GM13977 (cell line): ENCODE measurements at places on chromosomes 12 and 14.

- DNase-seq, result no peak
These were observed 35.5 kb upstream of the RFLNA start for GRCh38 chr12:124259154-124260066.

GRCh38 chr12:124684971-124685688, 117.7 kb upstream of the NCOR2 start:
- DNase-seq, result no peak

DNA sequence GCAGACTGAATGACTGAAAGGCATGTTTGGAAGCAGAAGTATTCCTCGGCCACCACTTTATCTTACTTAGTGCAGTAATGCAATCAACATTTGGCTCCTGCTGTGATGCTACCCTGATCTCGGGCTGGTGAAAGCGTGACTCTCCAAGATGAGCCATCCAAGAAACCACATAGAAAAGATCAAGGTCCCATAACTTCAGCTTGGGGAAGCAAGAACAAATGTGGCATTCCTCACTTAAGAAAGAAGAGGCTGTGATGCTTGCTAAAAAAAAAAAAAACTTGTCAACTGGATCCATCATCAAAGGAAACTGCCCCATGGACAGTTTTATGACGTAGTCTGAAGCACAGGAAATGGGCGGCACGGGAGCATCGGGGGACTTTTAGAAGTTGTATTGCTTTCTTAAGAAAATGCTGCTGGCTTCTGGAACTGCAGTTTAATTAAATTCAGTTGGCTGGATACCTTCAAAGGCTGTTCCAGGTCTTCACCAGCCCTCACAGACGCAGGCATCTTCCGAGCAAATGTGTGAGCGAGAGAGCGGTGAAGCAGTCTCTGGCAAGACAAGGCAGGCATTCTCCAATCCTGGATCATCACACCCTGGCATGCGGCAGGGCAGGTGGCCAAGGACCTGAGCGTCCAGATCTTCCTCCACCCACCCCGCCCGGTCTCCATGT, 38.2 kb upstream of the MAP1LC3B2 start:
- DNase-seq, result no peak

GRCh38 chr12:68798882-68799234, 9.1 kb upstream of the MDM2 start:
- no peak for DNase-seq

- DNase-seq, result no peak
These were observed 22.8 kb upstream of the IGF1 start for GRCh38 chr12:102503056-102503681.

- no peak for DNase-seq
These were observed 160.8 kb upstream of the LMO3 start for GRCh38 chr12:16766736-16767135.

DNA sequence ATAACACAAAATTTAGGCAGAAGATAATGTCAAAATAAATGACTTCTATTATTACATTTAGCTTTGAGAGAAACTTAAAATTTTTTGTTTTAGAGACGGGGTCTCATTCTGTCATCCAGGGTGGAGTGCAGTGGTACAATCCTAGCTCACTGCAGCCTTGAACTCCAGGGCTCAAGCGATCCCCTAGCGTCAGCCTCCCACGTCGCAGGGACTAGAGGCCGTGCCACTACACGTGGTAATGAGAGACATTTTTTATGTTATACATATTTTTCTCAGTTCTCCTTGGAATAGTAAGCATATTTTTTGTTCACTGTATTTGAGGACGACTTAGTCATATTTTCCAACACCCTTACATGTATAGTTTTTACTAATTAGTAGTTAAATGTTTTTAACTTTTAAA, 21.5 kb upstream of the NUDT4 start:
- no peak for DNase-seq

DNA sequence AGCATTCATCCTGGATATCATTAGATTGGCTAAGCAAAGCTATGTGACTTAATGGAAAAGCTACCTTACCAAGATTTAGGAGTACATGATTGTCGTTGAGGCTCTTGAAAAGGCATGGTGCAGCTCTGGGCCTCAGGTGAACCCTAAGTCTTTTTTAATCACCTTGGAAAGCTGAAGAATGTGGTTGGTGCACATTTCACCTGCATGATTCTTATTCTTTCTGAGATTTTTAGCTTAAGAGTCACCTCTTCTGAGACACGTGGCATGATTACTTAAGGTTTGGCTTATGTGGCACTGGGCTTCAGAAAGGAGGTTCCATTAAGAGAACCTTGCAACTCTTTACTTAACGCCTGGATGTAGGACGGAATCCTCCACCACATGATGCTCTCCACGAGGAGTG, 498.5 kb downstream of the TMEM117 start:
- no peak for DNase-seq

DNA sequence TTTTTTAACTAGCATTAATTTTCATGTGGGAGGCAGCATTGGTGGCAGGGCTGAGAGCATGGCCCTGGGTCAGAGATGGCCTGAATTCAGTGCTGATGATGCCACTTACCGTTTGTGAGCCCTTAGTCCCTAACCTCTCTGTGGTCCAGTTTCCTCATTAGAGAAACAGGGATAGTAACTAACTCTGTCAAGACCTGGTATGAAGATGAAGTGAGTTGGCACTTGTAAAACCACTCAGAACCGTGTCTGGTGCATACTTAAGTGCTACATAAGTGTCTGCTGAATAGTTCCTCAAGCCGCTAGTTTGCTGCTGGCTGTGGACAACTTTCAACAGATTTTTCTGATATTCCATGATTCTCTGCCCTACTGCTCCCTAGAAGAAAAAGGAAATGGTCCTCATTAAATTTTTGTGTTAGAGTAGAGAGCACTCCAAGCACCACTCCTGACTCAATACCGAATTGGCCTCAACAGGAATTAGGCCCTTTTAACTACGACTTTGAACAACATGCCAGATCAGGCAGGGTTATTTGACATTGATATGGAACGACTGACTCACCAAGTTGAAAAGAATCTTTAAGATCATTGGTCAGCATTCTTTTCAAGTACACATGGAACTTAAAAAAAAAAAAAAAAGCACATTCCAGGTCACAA, 250.2 kb downstream of the ANO2 start:
- DNase-seq, result no peak

DNA sequence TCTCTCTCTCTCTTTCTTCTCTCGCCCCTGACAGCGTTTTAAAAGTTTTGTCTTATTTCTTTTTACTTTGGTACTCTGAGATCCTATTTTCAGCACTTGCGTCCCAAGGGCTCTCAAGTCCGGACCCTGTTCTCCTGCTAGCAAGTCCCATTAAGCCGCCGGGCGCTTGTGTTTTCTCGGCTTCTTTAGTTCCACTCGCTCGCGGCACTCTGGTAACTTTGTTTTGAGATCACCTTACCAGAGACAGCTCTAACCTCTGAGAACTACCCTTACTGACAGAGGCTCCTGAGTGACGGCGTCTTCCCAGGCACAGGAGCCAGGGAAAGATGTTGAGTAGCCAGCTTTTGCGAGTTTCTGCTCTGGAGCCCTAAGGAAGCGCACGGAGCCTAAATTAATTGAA, 2.7 kb upstream of the MYF5 start:
- no peak for DNase-seq

DNA sequence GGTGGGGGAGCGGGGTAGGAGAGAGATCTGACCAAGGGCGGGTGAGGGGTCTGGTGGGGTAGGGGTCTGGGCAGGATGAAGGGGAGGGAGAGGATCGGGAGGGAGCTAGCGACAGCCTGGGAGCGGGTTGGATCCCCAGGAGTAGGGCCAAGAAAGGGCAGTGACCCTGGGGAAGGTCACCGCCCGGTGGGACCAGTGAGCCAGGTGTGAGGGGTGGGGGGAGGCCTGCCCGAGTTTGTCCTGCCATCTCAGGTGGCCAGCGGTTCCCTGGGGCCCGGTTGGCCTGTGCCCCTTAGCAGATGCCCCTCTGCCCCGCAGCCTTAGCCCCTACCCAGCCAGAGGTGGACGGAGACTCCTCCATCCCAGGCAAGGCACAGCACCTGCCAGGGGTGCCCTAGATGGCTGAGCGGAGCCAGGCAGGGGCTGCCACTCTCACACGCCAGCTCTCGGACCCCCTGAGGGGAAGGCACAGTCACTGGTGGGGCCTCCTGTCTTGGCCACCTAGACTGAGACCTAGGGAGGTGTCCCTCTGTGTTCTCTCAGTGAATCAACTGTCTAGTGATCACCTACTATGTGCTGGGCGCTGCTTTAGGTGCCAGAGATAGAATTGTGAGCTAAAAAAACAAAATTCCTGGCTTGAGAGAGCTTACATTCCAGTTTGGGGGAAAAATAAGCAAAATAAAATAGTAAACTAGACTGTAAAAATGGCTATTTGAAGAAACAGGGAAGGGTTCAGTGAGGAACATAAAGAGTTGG, 629 bp upstream of the TTC7B start:
- DNase-seq, result no peak

DNA sequence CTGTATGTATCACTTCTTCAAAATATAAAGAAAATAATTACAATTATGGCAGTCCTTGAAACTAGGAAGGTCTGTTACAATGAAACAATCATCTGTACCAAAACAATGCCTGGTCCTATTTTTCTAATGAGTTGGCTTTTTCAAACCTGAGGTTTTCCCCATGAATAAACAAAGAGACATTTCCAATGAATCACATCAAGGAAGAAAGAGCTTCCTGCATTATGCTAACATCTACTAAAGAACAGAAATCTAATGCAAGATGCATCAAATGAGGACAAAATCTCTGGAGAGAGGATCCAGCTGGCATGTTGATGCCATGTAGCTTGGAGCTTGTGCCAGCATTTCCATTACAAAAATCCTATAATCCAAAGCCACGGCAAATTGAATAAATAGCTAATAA, 29.3 kb downstream of the NIN start:
- DNase-seq, result no peak

DNA sequence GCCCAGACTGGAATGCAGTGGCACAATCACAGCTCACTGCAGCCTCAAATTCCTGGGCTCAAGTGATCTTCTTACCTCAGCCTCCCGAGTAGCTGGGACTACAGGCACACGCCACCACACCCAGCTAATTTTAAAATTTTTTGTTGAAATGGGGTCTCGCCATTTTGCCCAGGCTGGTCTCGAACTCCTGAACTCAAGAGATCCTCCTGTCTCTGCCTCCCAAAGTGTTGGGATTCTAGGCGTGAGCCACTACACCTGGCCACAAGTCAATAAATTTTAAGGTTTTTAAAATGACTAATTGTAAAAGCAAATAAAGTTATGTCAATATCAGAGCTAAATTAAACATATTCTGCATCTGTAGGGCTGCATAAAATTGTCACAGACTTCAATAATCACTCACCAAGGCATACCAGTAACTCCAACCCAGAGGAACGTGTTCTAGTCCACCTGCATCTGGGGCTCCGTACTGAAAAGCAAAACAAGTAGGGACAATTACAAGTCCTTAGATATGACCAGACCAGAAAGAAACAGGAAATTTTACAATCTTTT, 13.9 kb downstream of the GNS start:
- no peak for DNase-seq

DNA sequence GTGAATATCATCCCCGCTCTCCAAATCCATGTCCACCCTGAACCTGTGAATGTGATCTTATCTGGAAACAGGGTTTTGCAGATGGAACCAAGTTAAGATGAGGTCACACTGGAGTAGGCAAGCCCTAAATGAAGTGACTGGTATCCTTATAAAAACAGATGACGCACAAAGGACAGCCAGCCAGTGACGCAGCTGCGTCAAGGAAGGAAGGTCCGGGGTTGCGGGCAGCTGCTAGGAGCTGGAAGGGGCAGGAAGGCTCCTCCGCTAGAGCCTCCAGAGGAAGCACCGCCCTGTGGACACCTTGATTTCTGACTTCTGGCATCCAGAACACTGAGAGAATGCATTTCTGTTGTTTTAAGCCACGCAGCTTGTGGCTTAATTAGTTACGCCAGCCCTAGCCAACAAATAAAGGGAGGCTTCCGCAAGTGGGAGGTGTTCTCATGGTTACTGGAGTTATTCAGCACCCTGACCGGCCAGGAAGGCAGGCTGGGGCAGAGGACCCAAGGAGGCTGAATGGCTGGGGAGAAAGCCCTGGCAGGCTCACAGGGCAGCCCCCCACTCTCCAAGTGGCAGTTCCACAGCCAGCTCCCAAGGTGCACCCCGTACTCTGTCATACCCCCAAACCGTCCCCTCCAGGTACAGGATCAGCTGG, 127.6 kb upstream of the NCOR2 start:
- DNase-seq, result no peak

DNA sequence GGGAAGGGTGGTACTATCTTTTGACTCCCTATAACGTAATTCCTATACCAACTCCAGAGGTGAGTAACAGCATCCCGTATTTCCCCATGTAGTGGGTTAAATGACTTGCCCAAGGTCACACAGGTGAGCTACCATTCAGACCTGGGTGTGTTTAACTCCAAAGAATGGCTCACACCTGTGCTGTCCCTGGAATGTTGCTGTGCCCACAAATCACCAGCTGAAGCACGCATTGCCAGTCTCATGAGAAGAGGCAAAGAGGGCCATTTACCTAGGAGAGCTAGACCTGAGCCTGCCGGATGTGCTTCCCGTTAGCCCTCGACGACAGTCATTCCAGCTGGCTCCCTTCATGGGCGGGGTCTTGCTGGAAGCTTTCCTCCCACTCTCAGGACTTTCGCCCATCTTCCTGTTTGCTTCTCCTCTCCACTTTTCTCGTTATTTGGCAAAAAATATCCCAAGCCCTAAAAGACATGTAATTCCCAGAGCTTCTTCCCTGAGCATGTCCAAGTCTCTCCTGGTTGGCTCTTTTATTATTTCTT, 106.6 kb upstream of the VASH1 start:
- no peak for DNase-seq

GRCh38 chr14:91861091-91861490, 6.2 kb downstream of the TC2N start:
- DNase-seq, result no peak

- no peak for DNase-seq
These were observed 44.3 kb downstream of the TMTC1 start for GRCh38 chr12:29739279-29739991.
